GM13976 (cell line): ENCODE measurements at places on chromosomes 13 and 19.

GRCh38 chr13:77328819-77329132, 1.9 kb upstream of the MYCBP2 start:
- DNase-seq = no peak

DNA sequence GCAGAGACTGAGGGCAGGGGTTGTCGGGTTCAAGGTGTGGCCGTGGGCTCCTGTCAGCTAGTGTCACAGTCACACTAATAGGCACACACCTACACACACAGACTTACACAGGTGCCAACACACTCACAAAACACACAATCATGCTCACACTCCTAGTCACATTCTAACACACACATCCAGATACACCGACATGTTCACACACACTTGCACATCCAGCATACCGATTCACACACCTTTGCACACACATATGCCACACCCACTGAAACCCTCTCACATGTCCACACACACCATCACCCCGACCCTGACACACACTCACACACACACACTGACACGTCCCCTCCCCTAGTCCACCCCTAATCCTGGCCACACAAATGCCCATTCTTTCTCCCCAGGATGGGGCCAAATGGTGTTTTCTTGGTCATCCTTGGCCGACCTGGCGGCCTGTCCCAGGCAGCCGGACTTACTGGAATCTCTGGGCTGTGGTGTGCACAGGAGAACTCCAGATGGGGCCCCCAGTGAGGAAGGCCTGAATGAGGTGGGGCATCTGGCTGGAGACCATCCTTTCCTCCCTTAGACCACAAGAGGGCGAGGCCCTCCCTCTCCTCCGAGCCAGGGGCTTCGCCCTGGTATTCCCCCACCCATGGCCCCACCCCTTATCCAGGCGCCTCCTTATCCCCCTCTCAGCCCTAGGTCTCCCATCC, 19.1 kb upstream of the PNMA8B start:
- no peak for DNase-seq

GRCh38 chr13:84399320-84400085, 517.2 kb upstream of the SLITRK1 start:
- no peak for DNase-seq

DNA sequence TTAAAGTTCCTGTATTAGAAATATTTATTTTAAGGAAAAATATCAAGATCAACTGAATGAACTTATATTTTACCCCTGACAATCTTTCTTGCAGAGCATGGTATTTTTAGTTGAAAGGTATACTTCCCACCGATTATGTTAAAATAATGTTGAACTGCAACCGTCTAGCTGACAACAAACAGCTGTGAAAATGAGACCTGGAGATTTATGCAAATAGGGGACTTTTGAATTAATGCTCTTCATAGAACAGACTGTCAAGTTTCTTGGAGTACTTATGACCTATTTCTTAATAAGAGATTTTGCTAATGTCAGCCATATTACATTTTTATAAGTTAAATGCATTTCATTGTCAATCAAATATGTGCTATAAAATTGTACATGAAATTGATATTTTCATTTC, 210.9 kb downstream of the NALCN start:
- DNase-seq = no peak

DNA sequence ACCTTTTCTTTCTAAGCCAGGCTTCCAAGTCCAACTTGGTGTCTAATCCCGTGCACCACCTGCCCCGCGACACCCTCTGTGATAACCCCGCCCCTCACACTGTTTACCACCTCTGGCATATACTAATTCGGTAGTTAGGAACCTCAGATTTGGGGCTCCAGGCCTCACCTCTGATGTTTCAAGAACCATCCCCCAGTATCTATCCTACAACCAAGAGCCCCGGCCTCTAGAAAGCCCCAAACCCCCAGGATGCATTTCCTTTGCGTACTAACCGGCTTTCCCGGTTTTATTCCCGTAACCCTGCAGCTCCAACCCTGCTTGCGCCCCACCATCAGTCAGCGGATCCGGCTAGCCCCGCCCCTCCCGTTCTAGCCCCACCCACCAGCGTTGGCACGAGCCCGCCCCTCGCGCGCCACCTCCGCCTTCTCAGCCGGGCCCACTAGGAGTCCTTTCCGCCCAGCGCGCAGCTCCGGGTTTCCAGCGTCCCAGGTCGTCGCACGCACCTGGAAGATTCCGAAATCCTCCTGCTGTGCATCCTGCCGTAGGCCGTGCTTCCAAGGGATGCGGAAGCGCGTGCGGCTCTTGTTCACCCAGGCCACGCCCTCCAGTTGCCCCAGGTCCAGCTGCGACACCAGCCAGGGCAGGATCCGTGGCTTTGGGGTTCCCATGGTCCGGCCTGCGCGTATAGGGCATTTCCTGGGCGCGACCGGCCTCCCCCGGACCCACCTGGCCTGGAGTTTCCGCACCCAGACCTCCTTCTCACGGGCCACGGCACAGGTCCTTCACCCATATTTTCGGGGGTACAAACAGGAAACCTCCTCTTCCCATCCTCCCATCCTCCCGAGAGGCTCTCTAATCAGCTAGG, 1.3 kb downstream of the IRF3 start:
- DNase-seq = peak; percentile 91

DNA sequence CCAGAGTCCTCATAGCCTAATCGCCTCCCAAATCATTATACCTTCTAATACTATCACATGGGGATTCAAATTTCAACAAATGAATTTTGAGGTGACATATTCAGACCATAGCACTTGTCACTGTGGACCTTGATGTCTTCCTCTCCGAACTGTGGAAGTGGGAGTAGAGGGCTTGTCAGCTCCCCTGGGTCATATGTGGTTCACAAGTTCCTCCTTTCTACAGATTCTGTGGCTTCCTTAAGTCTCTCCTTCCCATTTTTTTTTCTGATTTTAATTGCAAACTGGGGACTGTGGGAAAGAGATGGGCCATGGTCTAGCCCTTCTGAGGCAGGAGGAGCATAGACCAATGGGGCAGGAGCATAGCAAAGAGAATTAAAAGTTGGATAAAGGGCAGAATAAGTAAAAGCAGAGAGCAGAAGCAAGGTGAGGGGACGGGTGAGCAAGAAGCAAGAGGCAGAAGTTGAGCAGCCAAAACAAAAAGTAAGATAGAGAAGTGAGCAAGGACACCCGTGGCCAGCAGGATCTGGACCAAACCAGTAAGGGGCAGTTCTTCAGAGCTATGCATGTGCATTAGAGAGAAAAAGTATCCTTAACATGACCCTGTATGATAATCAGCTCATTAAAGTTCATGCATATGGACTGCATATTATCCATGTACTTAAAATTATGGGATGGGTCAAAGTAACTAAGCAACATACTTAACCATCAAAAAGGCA, 2.6 kb upstream of the SIGLEC7 start:
- no peak for DNase-seq

DNA sequence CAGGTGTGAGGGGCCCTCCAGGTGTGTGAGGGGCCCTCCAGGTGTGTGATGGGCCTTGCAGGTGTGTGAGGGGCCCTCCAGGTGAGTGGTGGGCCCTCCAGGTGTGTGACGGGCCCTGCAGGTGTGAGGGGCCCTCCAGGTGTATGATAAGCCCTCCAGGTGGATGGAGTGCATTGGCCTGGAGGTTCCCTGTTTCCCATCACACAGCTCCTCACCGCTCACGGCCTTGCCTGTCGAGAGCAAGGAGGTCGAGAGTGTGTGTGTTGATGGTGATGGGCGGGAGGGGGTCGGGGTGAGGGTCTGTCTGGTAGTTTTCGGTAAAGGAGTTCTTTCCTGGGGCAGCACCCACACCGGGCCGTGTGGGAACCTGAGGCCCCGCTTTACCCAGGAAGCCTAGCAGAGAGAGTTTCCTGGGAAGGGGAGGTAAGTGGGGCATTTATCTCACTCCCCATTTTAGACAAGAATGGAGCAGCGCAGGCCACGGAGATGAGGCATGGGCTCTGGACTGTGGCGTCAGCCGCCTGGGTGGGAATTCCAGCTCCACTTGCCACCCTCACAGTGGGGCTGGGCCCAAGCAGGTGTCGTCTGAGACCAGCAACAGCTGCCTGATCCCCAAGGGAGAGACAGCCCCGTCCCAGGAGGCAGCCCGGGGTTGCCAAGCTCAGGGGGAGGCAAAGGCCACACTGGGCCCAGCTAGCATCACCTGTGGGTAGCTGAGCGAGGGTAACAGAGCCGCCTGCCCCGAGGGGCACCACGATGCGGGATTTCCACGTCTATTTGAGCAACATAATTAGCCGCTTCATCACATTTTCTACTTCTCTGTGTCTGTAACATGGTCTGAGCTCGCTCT, 10.9 kb upstream of the GAS6 start:
- DNase-seq = no peak

- no peak for DNase-seq
Observed at GRCh38 chr13:25744178-25744577, 307.6 kb downstream of the SHISA2 start.

- DNase-seq = no peak
Observed at GRCh38 chr19:48841047-48841446, 4.8 kb upstream of the HSD17B14 start.
